ENCODE measurements at places on chromosomes 11 and 22.

DNA sequence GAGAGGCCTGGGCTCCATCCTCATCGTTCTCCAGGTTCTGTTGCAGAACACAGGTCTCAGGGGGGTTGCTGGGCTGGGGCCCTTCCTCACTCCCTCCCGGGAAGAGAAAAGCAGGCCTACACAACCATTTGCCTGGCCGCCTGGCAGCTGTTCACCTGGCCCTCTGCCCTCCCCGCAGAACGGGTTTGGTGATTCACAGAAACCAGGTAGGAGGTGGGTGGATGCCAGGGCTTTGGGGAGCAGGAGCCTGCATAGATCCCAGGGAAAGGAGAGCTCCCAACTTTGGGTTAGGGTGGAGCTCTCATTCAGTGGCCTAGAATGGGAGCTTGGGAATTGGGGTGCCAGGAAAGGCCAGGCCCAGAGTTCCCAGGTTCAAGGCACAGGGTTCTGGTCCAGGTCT is 995 bp downstream of the TMEM134 start:
- no peak for DNase-seq
- H3K27me3 ChIP-seq: no peaks in the 10 kb centered on the region
- H3K4me1 ChIP-seq: peaks cover 43% of the 10 kb centered on the region
- H3K27ac ChIP-seq: peak overlapping the region; percentile 83
- H3K36me3 ChIP-seq: peaks cover 4% of the 10 kb centered on the region

GRCh38 chr11:10380921-10381320 is 74.1 kb upstream of the AMPD3 start:
- H3K36me3 ChIP-seq: no peaks in the 10 kb centered on the region
- DNase-seq: no peak
- H3K27ac ChIP-seq: no peak overlapping the region
- no peak overlapping the region for H3K4me3 ChIP-seq

DNA sequence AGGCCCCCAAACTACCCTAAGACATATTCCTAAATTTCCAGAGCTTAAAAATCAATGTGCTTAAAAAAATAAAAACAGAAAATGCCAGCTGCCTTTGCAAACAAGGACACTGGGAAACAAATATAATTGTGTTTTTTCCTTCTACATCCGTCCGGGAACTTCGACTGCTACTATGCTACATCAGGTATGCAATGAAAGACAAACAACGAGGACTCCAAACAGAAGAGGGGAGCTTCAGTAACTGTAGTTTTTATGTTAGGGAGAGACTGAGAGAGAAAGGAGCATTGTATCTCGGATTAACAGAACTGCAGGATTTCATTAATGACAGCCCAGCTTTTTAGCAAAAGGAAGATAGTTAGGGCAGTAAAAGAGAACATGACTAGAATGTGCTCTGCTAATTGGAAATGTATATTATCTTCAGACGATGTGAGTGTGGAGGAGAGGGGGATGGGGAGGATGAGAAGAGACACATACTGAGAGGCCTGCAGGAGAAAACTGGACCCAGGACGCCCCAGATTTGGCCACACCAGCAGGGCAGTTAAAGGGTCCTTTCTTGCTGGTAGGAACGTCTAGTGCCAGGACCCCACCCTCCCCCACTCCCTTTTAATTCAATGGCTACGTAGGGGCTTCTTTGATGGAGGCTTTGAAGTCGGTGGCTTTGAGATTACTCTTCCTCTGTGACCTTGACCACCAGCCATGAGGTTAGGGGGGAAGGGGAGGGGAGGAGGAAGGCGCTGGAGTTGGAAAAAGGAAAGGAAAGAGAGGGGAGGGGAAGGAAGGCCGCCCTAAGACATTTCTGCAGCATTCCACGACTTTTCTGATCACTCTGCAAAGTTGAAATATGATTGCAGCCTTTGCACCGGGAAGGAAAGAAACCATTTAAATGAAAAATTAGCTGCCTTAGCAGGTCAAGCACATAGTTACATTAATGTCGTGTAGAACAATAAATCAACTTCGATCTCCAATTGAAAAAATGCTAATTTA is 187.1 kb downstream of the BLID start:
- H3K4me1 ChIP-seq: no peaks in the 10 kb centered on the region
- H3K4me3 ChIP-seq: no peak overlapping the region
- H3K27me3 ChIP-seq: peaks cover 5% of the 10 kb centered on the region
- DNase-seq: no peak
- no peaks in the 10 kb centered on the region for H3K36me3 ChIP-seq

- H3K27ac ChIP-seq: no peak overlapping the region
- H3K27me3 ChIP-seq: peaks cover 2% of the 10 kb centered on the region
- DNase-seq: no peak
- H3K36me3 ChIP-seq: no peaks in the 10 kb centered on the region
- no peak overlapping the region for H3K4me3 ChIP-seq
These were observed 29.6 kb upstream of the SNX19 start for GRCh38 chr11:130945896-130946295.

GRCh38 chr11:67053896-67054329 is 2.7 kb upstream of the RHOD start:
- DNase-seq: peak; percentile 53
- H3K4me1 ChIP-seq: peaks cover 12% of the 10 kb centered on the region
- peaks cover 10% of the 10 kb centered on the region for H3K27me3 ChIP-seq
- no peak overlapping the region for H3K27ac ChIP-seq
- no peaks in the 10 kb centered on the region for H3K36me3 ChIP-seq

DNA sequence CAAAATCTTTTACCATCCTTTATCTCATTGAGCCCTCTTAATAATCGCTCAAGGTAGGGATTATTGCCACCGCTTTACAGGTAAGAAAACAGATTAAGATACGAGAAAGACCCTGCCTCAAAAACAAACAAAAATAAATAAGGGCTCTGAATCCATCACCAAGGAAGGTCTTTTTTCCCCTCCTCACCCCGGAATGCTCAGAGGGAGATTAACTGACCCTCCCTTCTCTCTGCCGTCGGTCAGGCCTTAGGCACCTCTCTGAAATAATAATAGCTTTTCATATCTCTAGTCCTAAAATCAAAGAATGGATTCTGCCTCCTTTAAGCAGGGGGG is 620 bp upstream of the ATG2A start:
- peak overlapping the region; percentile 97 for H3K27ac ChIP-seq
- H3K4me1 ChIP-seq: peaks cover 25% of the 10 kb centered on the region
- no peak for DNase-seq
- no peaks in the 10 kb centered on the region for H3K36me3 ChIP-seq

DNA sequence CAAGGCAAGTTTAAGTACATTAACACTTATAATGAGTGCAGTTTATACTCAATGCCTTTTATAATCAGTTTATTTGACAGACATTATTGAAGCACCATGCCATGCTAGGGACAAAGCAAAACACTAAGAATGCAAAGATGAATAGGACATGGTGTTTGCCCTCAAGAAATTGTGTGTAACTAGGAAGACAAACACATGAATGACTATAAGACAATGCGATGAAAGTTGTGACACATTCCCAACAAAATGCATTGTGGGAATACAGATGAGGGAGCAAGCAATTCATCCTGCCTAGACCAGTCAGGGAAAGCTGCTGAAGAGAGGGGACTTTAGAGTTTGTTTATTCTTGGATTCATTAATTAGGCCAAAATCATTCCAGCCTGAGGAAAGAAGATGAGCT is 133.8 kb upstream of the TRPC6 start:
- H3K36me3 ChIP-seq: no peaks in the 10 kb centered on the region
- DNase-seq: no peak
- H3K4me3 ChIP-seq: no peak overlapping the region
- no peaks in the 10 kb centered on the region for H3K4me1 ChIP-seq
- H3K27me3 ChIP-seq: no peaks in the 10 kb centered on the region

DNA sequence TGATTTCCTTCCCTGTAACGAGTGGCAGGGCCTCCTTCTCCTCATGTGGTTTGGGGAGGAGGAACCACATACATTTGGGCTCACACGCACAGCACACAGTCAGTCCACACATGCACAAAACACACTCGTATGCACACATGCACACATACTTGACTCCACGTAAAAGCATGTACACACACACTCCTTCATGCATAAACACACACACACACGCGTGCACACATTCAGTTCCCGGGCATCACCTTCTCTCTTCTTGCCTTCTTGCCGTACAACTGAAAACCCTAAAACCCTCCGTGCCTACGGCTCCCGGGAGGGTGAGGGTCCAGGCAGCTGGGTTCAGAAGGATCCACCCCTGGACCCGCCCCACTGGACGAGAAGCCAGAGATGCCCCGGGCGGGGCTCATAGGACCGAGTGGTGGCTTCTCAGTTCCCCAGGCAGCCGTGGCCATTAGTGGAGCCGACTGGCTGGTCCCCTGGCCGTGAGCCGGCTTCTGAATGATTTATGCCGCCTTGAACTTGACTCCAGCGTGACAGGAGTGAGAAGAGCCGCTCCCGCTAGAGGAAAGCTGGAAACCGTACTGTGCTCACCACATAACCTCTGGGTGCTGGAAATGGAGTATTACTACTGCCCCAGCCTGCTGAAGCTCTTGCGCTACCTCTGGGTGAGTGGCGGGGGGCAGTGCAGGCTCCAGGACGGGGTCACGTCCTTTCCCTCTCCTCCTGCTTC is 117.4 kb downstream of the KIAA1671 start:
- H3K4me1 ChIP-seq: peaks cover 88% of the 10 kb centered on the region
- DNase-seq: peak; percentile 73
- H3K27me3 ChIP-seq: no peaks in the 10 kb centered on the region
- H3K4me3 ChIP-seq: peak overlapping the region; percentile 86

All from activated CD4-positive, alpha-beta T cell treated with anti-CD3 and anti-CD28 coated beads, Interleukin-2, amount 10 ng/mL, durations not matched to agents 7 days and 5 days (primary cell).